ENCODE measurements at places on chromosomes 6 and 20.

DNA sequence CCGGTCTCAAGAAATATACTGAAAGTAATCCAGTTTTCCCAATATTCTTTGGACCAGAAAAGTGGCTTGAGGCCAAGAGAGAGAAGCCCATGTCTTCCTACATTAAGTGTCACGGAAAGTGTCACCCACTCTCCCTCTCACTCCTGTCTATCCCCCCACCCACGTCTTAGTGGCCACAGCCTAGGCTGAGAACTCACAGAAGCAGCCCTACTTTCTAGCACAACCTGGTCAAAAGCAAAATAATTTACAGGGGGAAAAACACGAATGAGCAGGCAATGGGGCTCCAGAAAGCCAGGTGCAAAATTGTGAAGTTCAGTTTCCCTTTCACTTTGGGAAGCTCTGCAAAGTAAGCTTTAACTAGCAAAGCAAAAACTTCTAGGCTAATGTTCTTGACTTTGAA lies 118.0 kb downstream of the OPRM1 start:
- DNase-seq = no peak

DNA sequence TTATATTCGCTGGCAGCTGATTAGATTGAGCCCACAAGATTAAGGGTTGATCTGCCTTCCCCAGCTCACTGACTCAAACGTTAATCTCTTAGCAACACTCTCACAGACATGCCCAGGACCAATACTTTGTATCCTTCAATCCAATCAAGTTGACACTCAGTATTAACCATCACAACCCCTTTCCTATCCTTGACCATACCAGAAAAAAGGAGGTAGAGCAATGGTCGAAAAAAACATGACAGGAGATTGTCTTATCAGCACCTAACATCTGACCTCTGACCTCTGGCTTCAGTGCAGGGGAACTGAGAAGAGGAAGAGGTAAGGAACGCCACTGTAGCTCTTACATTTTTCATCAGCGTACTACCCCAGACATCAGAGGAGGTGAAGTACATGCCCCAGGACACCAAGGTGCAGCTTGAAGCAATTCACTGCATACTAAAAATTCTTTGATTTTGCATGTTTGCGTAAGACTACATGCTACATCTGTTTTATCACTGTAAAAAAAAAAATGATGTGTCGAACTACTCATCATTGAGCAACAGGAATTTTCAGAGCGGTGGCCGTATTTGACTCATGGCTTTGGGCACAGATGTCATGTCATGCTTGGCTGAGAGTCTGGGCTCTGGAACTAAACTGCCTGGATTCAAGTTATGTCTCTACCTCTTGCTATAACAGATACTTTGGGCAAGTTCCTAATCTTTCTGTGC lies 188.0 kb upstream of the TAB2 start:
- no peak for DNase-seq

- DNase-seq = no peak
Observed at GRCh38 chr6:8131265-8131897, 29.0 kb upstream of the EEF1E1 start.

GRCh38 chr20:6480328-6481200 lies 286.9 kb upstream of the BMP2 start:
- DNase-seq = no peak

DNA sequence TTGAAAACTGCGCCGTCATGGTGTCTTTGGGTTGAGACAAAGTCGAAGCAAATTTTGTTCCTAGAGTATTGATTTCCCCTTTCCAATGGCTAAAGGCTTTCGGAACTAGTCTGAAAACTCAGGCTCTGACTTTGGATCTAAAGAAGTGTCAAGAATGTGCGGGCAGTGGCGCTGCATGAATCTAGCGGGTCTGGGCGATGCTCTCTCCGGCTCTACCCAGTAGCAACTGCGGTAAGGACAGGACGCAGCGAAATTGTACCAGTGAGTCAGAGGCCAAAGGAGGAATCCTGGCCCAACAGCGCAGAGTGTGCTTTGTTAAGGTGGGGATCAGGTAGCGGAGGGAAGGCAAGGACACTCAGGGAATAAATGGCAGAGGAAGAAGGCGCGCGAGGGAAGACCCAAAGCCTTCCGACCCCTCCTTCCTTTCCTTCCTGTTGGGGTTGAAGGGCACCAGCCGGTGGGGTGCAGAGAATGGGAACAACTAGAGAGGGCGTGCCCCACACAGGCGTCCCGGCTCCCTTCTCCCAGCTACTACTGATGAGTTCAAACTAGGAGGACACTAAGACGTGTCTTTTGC lies 32.1 kb downstream of the HLA-F start:
- DNase-seq = no peak

- no peak for DNase-seq
Observed at GRCh38 chr20:37640600-37641561, 52.9 kb upstream of the CTNNBL1 start.

- no peak for DNase-seq
Observed at GRCh38 chr20:41299899-41300298, 17.6 kb downstream of the ZHX3 start.

GRCh38 chr20:60354024-60354580 lies 395.9 kb downstream of the CDH26 start:
- DNase-seq = no peak

GRCh38 chr6:69026715-69027114 lies 391.6 kb downstream of the ADGRB3 start:
- DNase-seq = no peak

- DNase-seq = no peak
Observed at GRCh38 chr6:106885679-106886078, 88.8 kb downstream of the CD24 start.

DNA sequence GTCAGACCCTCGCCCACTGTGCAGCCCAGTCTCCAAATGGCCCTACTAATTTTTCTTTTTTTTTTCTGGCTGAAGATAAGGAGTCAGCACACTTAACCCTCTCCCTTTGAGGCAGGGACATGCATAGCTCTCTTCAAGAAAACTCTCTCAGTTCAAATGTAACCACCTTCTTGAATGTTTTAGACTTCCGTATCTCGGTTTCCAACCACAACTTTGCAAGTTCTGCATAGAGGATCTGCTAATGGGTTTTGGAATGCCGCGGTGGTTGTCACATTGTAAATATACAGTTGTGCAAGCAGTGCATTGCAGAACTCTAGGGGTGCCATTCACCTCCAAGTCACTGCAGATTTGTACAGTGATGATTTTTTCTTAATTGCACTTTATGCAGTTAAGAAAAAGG lies 59.4 kb upstream of the SLC35B3 start:
- no peak for DNase-seq

DNA sequence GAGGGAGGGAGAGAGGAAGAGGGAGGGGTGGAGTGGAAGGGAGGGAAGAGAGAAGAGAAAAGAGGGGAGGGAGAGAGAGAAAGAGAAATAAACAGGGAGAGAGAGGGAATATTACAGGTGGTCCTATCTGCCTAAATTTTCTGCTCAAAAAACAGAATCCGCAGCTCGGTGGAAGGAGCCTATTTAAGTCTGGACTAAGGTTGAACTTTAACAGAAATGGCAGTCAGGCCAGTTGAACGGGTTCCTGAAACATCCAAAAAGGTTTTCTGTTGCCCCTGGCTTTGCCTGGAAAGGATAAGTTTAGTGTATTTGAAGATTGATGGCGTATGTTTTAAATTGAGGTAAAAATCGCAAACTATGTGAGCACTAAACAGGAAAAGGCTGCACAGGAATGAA lies 2.2 kb downstream of the TFAP2B start:
- DNase-seq = no peak

- DNase-seq = no peak
Observed at GRCh38 chr20:46914789-46915379, 20.2 kb downstream of the EYA2 start.

GRCh38 chr6:22789315-22789714 lies 219.9 kb downstream of the HDGFL1 start:
- DNase-seq = no peak

GRCh38 chr6:145309842-145310535 lies 425.3 kb downstream of the EPM2A start:
- DNase-seq = peak; percentile 57

DNA sequence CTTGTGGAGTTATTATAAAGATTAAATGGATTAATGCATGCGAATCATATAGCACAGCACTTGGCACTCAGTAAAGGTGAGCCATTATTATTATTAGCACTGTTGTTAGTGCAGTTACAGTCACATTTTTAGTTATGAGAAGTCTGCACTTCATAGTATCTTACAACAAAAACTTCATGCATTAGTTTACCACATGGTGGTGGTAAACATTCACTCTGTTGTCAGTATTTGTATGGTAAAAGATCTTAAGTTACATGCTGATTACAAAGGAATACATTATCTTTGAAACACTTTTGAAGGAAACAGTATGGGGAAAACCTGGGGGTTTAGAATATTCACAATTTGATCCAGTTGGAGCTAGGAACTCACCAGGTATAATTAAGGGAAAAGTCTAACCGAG lies 20.8 kb downstream of the TMEM14A start:
- no peak for DNase-seq

DNA sequence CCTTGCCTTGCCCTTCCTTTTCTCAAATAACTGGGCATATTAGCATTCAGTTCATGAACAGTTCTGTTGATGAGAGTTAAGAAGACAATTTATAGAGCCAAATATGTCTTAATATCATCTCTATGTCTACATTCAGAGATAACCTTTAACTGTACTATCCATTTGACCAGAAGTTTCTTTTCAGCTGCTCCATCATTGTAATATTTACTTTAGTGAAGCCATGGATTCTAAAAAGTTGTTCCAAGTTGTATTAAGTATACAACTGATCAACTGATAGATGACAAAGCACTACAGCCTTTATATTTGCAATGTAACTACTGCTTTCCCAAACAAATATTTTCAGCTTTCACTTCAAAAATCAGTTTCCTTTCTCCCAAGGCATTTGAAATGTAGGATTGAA lies 1252.7 kb downstream of the EPHA7 start:
- DNase-seq = no peak

DNA sequence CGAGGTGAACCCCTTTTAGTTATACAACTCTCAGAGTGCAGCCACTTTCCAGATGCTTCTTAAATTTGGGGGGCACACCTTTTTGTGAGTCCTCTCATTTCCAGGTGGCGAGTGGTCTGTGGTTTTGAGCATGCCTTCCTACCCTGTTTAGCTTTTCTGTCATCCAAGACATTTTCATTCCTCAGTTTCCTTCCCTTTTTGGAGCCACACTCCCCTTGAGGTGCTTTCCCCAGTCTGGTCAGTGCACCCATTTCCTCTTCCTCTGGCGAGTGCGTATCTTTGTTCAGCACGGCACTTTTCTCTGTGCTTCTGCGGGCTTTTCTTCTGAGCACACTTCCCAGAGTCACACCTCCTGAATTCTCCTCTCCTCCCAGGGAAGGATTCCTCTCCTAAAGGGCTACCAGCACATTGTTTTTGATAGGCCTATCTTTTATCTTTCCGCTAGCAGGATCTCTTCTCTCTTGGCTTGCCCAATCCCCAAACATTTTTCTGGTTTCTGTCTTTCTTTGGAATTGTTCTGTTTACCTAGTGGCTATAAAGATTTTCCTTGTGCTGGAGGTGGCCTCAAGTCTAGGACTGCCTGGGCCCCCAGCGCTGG lies 1.4 kb downstream of the PHF20 start:
- no peak for DNase-seq

GRCh38 chr6:7183707-7184106 lies 75.9 kb downstream of the RREB1 start:
- DNase-seq = no peak

DNA sequence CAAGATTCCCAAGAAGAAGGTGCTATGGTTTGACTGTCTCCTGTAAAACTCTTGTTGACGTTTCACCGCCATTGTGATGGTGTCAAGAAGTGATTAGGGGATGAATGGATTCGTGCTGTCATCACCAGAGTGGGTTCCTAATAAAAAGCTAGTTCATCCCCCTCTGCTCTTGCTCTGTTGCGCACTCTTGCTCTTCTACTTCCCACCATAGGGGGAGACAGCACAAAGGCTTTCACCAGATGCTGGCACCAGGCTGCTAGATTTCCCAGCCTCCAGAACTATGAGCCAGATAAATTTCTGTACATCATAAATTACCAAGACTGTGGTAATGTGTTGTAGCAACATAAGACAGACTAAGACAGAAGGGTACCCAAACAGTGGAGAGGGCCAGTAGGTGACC lies 21.6 kb upstream of the CCDC28A start:
- no peak for DNase-seq

DNA sequence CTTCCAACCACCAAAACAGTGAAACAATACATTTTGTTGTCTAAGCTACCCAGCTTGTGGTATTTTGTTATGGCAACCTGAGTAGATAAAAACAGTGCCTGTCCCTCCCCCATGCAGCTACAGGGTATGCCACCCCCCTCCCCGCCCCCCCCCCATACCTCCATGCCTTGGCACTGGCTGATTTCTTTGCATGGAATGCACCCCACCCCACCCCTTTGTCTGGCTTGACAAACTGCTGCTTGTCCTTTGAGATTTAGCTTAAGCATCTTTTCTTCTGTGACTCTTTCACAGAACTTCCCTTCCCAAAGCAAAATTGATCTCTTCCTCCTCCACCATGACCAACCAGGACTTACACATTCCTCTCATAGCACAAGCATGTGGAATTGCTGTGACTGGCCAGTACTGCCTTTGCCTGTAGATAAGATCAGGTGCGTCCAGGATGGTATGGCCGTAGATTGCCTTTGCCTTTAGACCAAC lies 64.6 kb upstream of the ADGRF1 start:
- DNase-seq = no peak

DNA sequence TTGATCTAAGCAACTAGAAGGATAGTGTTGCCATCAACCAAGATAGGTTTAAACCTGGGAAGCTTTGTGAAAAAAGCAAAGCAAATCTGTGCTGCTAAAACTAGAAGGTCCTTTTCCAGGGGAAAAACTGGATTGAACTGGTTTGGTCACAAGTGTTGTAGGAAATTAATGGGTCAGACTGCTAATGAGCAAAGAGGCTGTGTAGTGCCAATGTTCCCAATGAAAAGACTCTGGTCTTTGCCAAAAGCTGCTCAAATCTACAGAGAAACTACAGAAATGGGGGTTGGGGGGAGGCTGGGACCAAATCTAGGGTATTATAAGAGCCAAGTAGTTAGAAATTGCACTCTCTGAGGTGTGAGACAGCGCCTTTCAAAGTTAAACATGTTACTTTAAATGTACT lies 85.0 kb downstream of the PLCG1 start:
- DNase-seq = no peak

GRCh38 chr6:28597924-28598722 lies 72.4 kb downstream of the GPX5 start:
- no peak for DNase-seq

DNA sequence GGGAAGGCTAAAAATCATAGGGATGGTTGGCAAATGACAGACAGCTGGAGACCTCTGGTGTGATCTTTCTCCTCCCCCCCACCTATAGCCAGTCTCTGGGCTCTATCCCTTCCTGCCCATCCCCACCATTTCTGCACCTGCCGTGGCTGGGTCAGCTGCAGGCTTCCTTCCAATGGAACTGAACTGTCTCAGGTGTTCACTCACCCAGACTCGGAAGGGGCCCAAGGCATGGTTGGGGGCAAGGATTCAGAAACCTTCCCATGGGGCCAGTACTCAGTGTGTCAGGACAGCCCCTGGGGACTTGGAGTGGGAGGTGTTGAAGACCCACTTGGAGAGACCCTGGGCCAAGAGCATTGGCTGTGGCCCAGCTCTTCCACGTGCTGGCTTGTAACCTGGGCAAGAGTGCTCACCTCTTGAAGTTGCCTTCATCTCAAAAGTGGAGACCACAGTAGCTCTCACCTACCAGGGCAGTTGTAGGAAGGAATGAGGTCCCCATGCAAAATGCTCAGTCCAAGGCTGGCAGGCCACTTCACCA lies 1.7 kb upstream of the PHACTR3 start:
- no peak for DNase-seq

Data from AG04449 (cell line).